Transverse colon (tissue), 4 donors: ENCODE measurements at places on chromosomes 1 and 21.

DNA sequence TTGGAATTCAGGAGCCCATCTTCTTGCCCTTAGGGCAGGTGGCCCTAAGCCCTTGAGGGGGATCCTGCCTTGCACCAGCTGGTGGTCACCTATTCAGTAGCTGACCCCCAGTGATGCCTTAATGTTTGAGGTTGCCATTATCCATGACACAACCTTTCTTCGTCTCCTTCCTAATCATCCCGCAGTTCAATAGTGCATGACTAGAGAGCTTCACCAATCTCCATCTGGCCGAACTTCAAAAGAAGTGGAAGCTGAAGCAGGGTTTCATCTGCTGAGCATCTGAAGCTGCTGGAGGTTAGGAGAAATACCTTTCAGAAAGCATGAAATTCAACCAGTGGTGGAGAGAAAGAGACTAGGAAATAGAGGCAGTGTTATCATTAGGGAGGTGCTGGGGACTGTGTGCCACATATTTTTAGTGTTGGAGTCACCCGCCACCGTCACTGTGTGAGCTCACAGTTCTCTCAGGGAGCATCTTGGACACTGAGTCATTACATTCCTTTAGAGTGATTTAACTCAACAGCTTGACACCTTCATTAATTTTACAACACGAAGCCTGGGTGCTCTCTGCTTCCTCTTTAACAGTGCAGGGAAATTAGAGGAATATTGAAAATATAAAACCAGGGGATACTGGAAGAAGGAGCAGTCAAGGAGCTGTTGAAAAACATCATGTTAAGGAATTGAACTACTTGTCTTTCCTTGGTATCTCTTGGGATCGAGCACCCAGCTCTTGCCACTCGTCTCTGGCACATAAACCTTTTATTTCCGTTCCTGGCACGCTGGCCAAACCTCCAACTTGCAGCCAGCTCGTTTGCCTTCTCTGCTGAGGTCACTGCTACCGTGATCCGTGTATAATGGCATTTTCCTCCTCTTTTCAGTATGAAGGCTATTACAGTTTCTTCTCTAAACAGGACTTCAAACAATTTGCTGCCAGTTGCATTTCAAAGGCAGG lies 53.6 kb downstream of the PEX14 start:
- no peak overlapping the region for H3K4me3 ChIP-seq
- H3K4me1 ChIP-seq: peaks cover 13% of the 10 kb centered on the region
- H3K27me3 ChIP-seq: no peaks in the 10 kb centered on the region

- H3K27me3 ChIP-seq: no peaks in the 10 kb centered on the region
- no peak overlapping the region for H3K27ac ChIP-seq
- no peak for DNase-seq
- no peaks in the 10 kb centered on the region for H3K36me3 ChIP-seq
Observed at GRCh38 chr1:188735567-188735966, 1742.1 kb downstream of the BRINP3 start.

- peak; percentile 23 for DNase-seq
- peak overlapping the region; percentile 20 for H3K4me3 ChIP-seq
- peaks cover 14% of the 10 kb centered on the region for H3K4me1 ChIP-seq
- no peak overlapping the region for H3K27ac ChIP-seq
- H3K36me3 ChIP-seq: no peaks in the 10 kb centered on the region
- no peaks in the 10 kb centered on the region for H3K27me3 ChIP-seq
Observed at GRCh38 chr1:23184212-23184934, 15.7 kb upstream of the LUZP1 start.

GRCh38 chr1:212525479-212526110 lies 83.0 kb upstream of the ATF3 start:
- no peak for DNase-seq
- H3K27me3 ChIP-seq: no peaks in the 10 kb centered on the region
- H3K4me3 ChIP-seq: no peak overlapping the region
- no peak overlapping the region for H3K27ac ChIP-seq
